ENCODE measurements at places on chromosomes 2 and 18.
A peak's percentile ranks its signal among the peaks of the same experiment; 100 is the strongest.

DNA sequence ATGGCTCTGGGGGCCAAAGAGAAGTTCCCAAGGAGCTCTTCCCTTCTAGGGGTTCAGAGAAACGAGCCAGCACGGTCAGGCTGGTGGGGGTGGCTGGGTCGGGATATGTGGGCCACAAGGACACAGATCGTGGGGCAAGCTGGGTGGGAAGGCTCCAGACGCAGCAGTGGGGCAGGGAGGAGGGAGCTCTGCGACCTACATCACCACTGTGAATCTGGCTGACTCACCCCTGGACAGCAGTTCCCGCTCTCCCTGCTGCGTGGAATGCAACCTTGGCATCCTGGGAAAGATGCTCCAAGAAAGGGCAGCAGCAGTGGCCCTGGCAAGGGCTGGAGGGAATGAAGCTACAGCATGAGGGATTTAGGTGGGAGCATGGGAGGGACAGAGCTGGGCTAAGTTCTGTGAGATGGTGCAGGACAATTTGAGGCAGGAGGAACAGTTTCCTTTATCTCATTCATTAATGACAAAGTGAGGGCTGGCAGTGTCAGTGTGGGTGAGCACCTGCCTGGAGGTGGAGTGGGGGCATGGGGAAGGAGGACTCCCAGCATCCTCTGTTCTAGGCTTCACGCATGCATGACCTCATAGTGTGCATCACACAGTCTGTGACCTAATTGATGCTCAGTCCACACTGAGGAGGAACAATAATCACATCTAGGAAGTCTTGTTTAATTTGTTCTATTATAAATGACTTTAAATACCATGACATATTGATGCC, 25.0 kb downstream of the CELF4 start:
- no peak for DNase-seq

DNA sequence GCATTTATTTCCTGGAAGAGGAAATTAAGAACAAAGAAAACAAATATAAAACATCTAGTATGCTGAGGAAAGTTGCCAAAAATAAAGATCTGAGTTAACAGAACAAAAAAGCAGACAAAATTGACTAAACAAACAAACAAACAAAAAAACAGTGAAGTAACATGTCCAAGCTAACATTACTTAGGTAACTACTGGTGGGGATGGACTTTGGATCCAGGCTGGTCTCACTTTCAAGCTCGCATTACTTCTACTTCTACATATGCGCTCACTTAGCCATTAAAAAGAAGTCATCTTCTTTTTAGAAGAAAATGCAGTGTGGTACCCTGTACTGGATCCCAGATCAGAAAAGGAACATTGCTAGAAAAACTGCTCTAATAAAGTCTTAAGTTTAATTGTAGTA, 358.9 kb downstream of the NCKAP5 start:
- DNase-seq = no peak

GRCh38 chr2:216002101-216002678, 11.2 kb downstream of the MREG start:
- peak; percentile 46 for DNase-seq

GRCh38 chr2:206084439-206084869, 1.5 kb downstream of the INO80D start:
- peak; percentile 67 for DNase-seq

- DNase-seq = no peak
Measured at GRCh38 chr2:147067136-147067535, 777.7 kb upstream of the ACVR2A start.

- no peak for DNase-seq
Measured at GRCh38 chr2:142131010-142131669, at the start of gene LRP1B. Gene LRP1B (minus strand): TSS chr2:142131016. CDS start chr2:142130729, 287 bp downstream.

DNA sequence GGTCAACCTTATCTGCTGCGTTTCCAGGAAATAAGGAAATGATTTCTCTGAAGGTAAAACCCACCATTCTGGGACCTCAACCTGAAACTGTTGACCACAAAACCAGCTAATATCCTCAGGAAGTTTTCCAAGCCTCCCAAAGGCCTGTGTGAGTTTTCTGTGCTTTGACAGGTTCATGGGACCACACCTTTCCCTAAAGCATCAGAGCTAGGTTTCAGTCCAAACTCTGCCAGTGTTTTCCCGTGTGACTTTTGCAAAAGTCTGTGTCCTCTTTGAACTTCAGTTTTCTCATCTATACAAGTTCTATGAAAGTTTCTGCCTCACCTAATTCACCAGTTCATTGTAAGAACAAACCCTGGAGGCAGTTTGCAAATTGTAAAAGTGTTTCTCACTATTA, 39.8 kb downstream of the VSNL1 start:
- no peak for DNase-seq

DNA sequence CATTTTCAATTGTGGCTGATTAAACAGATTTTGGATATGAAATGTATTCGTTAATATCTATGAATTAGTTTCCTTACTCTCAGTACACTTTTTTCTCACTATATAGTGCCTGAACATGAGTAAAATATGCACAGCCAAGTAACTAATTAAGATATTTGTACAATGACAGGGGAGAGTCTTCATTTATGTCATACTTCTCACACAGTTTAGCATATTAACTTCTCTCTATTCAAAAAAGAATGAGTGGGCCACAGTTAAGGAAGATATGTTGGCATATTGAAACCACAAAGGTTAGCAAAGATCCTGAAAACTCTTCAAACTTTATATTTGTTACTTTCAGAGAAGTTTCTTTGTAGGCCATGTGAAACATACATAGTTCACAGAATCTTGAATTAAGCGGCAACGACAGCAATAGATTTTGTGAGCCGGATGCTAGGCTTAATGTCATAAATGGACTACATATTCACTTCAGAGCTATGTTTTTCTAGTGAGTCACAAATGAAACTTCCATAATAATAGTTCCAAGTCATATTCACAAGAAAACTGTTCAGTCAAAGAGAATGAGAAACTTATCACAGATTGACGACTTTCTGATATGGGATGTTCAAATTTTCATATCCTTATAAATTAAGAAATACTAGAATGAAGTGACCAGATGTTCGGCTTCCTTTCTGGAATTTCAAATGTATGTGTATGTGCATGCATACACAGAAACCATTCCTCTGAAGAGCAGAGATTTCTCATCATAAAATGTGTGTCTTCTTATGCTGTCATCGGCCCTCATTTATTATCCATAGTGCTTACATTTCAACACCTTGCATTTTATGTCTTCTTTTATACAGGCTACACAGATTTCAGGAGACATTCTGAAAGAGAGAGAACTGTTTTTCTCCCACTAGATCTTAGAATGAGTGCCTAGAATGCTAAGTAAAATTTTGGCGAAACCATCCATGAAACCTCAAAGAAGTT, 584.0 kb downstream of the SATB2 start:
- DNase-seq = no peak

DNA sequence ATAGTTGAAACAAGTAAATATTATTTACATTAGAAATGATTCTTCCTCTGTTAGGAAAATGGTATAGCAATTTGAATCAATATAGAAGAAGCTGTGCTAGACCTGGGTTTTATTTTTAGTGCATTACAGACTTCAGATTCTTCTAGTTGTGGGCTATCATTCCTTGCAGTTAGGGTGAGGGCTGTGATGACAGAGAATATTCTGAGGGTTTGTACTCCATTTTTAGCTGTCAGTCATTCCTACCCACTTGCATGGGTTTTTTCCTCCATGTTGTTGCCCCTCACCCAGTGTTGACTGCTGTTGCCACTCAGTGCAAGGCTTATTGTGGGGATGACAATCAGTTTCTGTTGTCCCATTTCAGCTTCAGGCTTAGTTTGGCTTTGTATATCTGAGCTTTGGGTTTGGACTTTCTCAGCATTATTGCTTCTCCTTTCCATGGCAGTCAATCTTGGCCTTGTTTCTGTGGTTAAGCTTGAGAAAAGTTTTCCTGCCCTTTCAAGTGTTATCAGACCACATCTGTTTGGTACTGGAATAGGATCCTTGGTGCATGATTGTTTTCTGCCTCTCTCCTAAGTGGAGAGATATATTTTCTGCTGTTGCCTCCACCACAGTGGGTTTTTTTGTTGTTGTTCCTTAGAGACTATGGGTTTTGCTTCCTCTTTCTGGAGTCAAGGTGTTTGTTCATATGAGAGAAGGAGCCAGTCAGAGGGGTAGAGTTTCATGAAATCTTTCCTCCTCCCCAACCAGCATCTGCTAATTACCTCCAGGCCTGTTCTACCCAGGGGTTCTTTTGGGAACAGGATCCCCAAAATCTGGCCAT, 312.7 kb upstream of the CWC22 start:
- no peak for DNase-seq

DNA sequence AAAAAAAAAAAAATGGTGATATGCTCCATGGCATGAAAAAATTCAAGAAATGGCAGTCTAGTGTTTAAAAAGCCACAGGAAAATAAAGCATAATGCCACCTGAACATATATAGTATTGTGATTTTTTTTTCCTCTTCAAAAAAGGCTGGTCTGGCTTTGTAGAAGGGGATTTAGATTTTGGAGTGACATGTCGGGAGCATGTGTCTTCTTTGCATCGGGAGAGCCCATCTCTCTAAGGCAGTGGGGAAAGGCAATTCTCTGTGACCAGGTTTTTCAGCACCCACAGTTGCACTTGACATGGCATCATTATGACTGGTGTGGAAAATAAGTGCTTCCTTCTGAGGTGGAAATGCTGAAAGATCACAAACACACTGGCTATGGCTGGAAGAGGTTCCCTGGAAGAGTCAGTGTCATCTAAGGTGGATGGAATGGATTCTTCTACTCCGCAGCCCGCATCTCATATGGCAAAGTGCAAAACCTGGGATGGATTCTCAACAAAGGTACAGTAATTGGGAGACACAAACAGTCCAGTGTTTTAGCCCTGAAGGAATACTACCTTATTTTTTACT, 172.5 kb downstream of the AGAP1 start:
- DNase-seq = peak; percentile 91

GRCh38 chr2:239132156-239132709, 268.6 kb downstream of the HDAC4 start:
- DNase-seq = no peak

GRCh38 chr18:63309422-63309821, 10.1 kb downstream of the BCL2 start:
- DNase-seq = no peak

DNA sequence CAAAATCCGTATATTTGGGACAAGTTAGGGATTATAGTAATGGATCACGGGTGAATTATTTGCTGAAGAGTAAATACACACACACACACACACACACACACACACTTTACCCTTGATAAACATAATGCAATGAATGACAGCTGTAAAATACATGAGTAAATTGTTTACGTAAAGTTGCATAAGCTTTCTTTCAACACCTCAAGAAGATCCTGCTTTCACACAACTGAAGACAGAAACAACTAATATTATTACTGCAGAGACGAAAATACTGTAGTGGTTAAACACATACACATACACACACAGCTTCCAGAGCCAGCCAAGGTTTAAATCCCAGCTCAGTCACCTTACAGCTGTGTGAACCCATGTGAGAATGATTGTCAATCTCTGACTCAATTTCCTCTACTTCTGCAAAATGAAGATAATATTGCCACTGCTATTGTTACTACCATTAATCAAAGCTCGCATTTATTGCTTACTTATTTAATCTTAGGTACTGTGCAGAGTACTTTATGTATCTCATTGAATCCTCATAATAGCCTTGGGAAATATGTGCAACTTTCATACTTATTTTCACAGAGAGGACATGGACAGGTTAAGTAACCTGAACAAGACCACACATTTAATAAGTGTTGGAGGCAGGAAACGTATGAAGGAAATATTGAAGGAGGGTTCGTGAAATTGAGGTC, 50.6 kb upstream of the DOK6 start:
- no peak for DNase-seq

GRCh38 chr2:139160836-139161235, 380.6 kb upstream of the NXPH2 start:
- DNase-seq = no peak

DNA sequence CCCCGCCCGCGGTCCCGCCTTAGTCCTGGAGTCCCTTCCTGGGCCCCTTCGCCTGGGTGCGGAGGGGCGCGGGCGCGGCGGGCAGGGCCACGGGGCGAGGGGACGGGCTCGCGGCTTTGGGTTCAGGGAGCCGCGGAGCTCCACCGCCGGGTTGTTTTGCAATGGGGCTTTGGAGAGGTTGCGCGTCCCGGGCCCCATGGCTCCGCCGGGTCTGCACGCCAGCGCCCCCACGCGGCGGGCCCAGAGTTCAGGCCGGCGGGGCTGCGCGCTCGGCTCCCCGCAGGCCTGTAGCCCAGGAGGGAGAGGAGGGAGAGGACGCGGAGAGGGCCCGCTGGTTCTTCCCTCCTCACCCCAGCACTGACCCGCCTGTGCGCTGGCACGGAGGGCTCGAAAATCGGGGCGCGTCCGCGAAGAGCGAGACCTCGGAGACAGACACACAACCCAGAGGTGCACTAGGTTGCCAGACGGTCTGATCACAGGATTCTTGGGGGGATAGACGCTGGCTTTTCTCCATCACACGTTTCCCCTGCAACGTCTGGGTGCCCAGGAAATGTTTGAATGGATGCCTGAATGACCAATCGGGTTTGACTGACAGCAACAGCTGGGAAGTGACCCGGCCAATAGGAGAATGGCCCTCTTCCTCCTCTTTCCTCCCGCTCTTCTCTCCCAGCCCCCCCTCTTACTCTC, 4.9 kb upstream of the SIX2 start:
- DNase-seq = peak; percentile 89

DNA sequence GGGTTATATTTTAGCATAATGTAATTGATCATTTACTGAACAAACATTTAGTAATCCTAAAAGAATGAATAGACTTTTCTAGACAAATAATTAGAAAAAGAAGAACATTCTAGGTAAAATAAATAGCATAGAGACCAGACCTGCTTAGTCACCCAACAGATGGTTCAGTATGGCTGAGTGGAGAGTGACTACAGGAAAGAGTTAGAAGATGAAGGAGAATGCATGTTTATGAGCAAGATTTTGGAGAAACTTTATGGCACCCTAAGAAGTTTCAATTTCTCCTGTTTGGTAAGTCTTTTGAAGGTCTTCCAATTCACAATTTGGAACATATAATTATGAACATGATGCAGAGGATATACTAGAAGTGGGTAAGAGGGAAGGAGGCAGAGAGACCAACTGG, 32.9 kb downstream of the FAP start:
- DNase-seq = no peak

DNA sequence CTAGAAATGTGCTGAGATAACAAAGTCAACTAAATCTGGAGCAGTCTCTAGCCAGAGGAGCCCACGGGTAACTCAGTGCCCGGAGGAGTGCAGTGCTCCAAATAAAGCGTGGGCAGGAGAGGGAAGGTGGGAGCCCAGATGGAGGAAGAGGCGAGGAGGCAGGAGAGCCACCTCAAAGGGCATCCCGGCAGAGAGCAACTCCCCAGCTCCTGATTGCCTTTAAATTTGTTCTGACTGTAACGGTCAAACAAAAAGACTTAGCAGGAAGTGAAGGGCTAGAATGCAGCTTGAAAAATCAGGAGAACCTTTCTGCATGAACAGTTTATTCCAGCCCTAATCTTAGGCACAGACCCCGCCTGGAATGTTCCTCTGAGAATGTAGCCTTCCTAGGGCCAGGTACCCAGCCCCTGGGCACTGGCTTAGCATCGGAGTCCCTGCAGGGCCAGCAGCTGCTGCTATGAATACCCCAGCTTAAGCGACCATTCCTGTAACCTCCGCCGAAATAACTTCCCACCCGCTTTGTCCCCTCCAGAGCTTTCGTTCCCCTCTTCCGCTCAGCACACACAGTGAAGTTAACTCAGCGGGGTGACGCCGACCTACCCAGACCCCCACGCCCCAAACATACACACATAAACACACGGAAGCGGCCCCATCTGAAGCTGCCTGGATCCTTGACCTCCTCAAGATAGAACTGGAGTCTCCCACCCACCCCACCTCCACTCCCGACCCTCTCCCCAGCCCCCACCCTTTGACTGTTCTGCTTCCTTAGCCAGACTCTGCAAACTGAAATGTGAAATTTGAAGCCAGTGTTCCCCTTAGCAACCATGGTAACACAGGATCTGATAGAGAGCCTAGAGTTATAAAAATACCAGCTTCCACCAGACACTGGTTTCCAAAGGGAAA, 123.2 kb downstream of the SMAD7 start:
- DNase-seq = peak; percentile 72

- peak; percentile 24 for DNase-seq
Measured at GRCh38 chr2:5886462-5886861, 194.3 kb downstream of the SOX11 start.

Data from retina (tissue), 1 donor.